ENCODE measurements at places on chromosomes 6 and 20. TPM values are rescaled to one million over a fixed set of nuclear protein-coding genes. Genes with fewer than 3 reads are reported as not detected.

The UBE2C gene
- not detected for total RNA-seq

The DNPH1 gene
- 45.8 TPM for total RNA-seq

The GOPC gene
- 46.5 TPM for total RNA-seq

The SLC16A10 gene
- total RNA-seq: not detected

The CD93 gene
- total RNA-seq: under 0.01 TPM

The ENPP4 gene
- total RNA-seq: 1.2 TPM

The ZNF334 gene
- total RNA-seq: 7.9 TPM

The TRAPPC3L gene
- total RNA-seq: not detected

The SLC35D3 gene
- total RNA-seq: not detected

The PLCB4 gene
- total RNA-seq: 1.0 TPM

The C20orf202 gene
- total RNA-seq: under 0.01 TPM

The ENPP3 gene
- 0.07 TPM for total RNA-seq

The ADGB gene
- not detected for total RNA-seq

The LBP gene
- total RNA-seq: not detected

The INSM1 gene
- not detected for total RNA-seq

The HLA-DRB1 gene
- total RNA-seq: 0.21 TPM

The SNX5 gene
- 146 TPM for total RNA-seq

The OPRM1 gene
- not detected for total RNA-seq

The DAAM2 gene
- total RNA-seq: 0.07 TPM

The RNF182 gene
- 0.07 TPM for total RNA-seq

The BNIP5 gene
- total RNA-seq: not detected

The CUTA gene
- total RNA-seq: 62.1 TPM

The C6orf15 gene
- total RNA-seq: 0.34 TPM

The PLCB1 gene
- 1.4 TPM for total RNA-seq

The SIGLEC1 gene
- not detected for total RNA-seq

The OXT gene
- total RNA-seq: not detected

The DDX39B gene
- total RNA-seq: 205 TPM

The DHX16 gene
- total RNA-seq: 43.7 TPM

The TGM3 gene
- 16.7 TPM for total RNA-seq

The SLC26A8 gene
- not detected for total RNA-seq

The C2 gene
- total RNA-seq: 0.71 TPM

The CRISP3 gene
- total RNA-seq: 0.07 TPM

The CST2 gene
- not detected for total RNA-seq

The SLC18B1 gene
- 14.8 TPM for total RNA-seq

The ANKRD66 gene
- total RNA-seq: not detected

The PBOV1 gene
- not detected for total RNA-seq

The CSNK2B gene
- 48.2 TPM for total RNA-seq

The GSTA3 gene
- not detected for total RNA-seq

The TMEM151B gene
- 0.07 TPM for total RNA-seq

The MROH8 gene
- total RNA-seq: under 0.01 TPM

The TAAR6 gene
- not detected for total RNA-seq

The SLCO4A1 gene
- 4.8 TPM for total RNA-seq

The PANK2 gene
- 35.9 TPM for total RNA-seq

The NR2E1 gene
- 0.85 TPM for total RNA-seq

The NKAPL gene
- total RNA-seq: 1.9 TPM

The PTCHD4 gene
- total RNA-seq: 3.6 TPM

Data from nasal cavity respiratory epithelium epithelial cell of viscerocranial mucosa (primary cell).